ENCODE measurements at places on chromosomes 12 and 14. TPM values are rescaled to one million over a fixed set of nuclear protein-coding genes. Genes with fewer than 3 reads are reported as not detected.

DNA sequence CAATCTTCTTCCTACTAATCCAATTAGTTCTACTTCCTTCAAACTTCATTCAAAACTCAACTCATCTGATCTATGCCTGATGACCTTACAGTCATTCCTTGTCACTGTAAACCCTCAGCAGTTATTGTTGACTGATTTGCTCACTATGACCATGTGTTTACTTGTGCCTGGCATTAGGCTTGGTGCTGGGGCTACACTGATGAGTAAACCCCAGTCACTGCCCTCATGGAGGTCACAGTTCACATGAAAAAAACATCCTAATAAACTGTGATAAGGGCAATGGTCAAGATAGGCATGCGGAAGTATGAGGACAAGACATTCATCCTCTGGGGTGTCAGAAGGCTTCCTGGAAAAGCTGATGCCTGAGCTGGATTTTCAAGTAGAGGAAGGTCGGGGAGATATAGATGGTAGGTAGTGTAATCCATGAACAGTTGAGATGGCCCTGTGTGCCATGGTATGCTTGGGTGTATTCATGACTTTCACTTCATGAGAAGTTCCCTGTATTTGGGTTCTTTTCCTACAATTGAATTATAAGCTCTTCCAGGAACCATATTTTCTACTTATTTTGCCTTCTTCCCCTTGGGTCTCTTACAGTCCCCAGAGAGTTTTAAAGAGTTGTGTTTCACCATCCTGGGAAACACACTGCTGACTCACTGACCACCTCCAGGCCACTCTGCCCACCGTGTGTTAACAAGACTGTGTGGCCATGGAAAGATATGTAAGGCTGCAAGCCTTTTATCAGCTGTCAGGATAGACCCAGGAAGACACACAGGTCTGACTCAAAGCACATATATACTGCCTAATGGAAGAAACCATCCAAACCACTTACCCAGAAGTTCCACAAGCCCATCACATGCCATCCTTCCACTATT is 38.7 kb upstream of the DUSP6 start:
- no peak for DNase-seq

DNA sequence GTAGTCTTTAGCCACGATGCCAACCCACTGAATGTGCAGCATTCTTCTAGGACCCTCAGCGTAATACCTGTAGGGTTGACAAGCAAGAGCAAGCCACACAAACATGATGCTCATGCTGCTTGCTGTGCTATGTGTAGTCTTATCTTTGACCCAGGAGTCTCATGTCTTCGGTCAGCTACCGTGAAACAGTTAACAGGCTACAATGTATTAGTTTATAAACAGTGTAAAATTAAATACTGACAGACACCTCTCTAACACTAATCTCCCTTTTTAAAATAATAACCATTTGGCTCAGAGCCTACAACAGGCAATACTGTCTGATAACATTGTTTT is 1.9 kb downstream of the EAPP start:
- no peak for DNase-seq

DNA sequence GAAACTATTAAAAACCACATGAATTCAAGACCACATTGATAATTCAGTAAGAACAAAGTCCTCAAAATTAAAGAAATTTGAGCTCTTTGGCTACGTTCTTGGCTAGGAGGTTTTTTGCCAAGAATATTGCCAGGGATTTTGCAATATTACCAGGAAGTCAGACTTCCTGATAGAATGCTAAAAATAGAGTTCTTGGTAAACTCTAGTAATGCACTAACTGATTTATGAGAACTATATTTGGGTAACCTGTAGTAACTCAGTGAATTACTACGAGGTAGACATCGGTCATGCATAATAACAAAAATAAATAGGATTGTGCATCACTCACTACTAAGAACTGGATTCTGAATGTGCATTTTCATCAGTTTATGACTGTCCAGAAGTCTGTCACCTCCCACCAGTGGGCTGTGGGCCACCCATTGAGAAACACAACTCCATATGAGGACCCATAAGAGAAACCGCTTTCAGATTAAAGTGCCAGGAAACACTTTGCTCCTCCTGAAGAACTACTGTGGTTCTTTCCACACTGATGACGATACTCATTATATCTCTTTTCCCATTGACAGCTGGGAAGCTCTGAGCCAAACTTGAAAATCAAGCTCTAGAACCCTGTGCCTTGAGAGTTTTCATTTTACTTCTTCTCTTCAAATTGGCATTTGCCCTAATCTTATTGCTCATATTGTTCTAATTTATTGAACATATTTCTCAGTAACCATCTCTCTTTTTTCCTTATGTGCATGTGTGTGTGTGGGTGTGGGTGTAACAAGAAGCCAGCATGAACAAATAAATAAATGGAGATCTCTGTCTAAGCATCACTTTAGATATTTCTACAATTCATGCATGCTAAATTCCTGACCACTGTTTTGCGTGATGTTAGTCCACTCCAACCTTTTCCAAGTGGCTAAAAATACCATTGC is 116.6 kb downstream of the BCL11B start:
- DNase-seq, result no peak

GRCh38 chr14:71725922-71726579 is 206.2 kb upstream of the RGS6 start:
- no peak for DNase-seq

GRCh38 chr12:2251526-2252209 is 198.9 kb downstream of the CACNA1C start:
- no peak for DNase-seq

GRCh38 chr12:5480218-5480937 is 48.5 kb downstream of the NTF3 start:
- no peak for DNase-seq

DNA sequence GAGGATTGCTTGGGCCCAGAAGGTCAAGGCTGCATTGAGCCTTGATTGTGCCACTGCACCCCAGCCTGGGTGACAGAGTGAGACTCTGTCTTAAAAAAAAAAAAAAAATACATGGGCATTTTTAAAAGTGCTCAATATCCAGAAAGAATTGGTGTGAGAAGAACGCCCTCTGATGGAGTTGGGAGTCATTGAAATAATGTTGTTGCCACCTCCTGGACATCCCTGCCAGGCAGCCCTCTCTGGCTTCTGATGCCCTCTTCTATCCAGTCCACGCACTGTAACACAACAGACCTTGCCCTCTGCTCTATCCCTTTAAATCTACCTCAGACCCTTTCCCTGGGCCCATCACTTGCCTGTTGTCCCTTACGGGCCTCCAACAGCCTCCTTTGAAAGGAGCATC is 4.9 kb downstream of the PTGDR start:
- DNase-seq, result peak; percentile 50

DNA sequence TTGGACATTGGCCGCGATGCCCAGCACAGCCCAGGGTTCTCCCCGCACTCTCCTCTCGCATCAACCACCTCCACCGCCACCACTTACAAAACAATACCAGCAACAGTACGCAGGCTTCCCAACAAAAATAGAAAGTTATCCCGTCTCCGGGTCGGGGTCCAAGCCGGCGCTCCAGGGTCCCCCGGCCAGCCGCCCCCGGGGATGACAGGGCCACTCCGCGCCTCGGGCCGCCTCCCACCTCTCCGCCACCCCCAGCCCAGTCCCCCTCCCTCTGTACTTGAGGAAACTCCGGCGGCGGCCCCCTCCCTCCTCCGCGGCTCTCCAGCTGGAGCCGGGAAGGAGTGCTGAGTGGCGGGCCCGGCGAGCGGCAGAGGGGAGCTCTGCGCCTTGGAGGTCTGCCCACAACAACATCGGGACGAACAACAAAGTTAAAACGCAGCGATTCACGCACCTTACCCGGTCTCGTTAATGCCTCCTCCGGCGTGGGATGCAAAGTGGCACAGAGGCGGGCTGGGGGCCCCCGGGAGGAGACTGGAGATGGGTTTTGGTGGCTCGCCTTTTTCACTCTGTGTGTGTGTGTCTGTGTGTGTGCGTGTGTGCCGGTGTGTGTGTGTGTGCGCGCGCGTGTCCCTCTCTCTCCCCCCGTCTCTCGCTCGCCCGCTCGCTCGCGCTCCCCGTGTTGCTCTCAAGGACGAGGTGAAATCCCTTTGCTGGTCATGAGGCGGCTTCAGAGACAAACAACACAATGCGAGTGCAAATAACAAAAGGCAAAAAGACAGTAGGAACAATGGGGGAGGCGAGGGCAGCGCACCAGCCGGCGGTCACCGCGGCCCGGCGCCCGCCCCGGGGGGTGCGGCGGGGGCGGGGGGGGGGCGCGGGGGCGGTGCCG is 386.8 kb downstream of the BCAT1 start:
- DNase-seq, result peak; percentile 68

- no peak for DNase-seq
Measured at GRCh38 chr14:38389681-38390080, 133.8 kb upstream of the CLEC14A start.

- DNase-seq, result no peak
Measured at GRCh38 chr14:37232907-37233481, 35.3 kb downstream of the MIPOL1 start.

- no peak for DNase-seq
Measured at GRCh38 chr12:25194214-25194613, 746 bp downstream of the DNAI7 start.

GRCh38 chr14:103448097-103448496 is 62.9 kb downstream of the MARK3 start:
- DNase-seq, result no peak

DNA sequence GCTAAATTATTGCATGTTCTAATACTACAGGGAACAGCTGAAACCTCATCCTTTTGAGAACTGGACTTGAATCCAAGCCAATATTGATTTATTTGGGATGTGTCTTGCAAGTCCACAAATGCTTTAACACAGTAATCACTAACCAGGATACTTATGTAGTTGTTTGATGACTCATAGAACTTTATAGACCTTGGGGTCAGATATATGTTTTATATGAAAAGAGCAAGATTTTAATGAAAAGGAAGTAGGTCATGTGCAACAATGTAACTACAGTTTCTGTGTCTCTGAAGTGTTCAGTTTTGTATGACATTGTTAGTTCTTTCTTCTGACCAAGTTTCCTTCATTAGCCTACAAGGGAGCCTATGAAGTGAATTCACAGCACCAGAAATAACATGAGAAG is 352.0 kb downstream of the ZFP36L1 start:
- no peak for DNase-seq

GRCh38 chr12:106073179-106073578 is 65.6 kb downstream of the NUAK1 start:
- no peak for DNase-seq

DNA sequence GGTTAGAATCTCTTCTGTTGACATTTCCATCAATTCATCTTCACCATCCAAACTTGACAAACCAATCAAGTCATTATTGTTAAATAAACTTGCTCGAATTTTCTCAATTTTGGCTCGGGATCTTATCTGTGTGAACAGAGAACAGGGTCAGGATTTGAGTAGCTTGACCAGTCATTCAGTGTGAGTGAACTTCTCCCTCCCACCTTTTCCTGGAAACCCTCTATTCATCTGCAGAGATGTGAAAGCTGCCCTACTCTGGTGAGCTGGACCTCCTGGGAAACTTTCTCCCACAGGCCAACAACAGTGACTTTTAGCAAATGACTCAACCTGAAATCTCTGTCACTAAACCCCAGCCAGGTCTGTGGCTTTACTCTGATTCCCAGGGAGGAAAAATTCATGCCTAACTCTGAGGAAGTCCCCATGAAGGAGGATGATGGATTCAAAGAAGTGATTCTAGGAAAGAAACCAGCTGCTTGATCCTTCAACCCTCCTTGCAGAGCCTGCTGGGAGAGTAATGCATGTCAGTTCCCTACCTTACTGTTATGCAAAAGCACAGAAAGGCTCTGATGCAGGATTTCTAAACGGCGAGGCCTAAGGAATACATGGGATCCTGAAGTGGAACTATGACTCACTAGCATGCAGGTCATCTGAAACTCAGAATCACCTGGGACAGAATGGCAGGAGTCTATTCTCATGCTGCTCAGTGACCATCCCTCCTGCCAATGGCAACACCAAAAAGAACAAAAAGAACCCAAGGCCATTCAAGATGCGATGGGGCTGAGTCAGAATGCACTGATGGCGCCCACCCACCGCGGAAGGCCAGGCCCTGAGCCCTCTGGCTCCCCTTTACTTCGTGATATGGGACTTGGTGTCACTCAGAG is 58.0 kb downstream of the TRAFD1 start:
- DNase-seq, result no peak

- DNase-seq, result no peak
Measured at GRCh38 chr14:90419200-90419599, 22.4 kb downstream of the CALM1 start.

- DNase-seq, result no peak
Measured at GRCh38 chr12:99455350-99456035, 192.1 kb upstream of the GARIN6 start.

DNA sequence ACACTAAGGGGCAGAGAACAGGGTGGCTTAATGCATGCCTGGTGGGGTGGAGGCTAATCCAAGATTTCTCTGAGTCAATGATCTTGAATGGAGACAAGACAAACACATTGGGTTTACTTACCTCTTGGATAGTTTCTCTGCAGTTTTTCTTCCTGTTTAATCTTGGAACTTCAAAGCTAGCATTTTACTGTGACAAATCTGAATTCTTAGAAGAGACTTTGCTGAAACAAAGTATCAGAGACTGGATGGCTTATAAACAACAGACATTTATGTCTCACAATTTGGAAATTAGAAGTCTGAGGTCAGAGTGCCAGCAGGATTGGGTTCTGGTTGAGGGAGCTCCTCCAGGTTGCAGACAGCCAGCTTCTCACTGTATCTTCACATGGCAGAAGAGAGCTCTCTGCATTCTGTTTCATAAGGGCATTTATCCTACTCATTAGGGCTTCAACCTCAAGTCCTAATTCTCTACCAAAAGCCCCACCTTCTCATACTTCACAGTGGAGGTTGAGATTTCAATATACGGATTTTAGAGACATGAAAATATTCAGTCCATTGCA is 921.8 kb downstream of the VRK1 start:
- no peak for DNase-seq

- no peak for DNase-seq
Measured at GRCh38 chr12:98780261-98780660, 135.2 kb downstream of the APAF1 start.

The ANKS1B gene
- not detected for total RNA-seq

The LRCOL1 gene
- not detected for total RNA-seq

The RPS29 gene
- total RNA-seq, result 2,497 TPM

The CKAP4 gene
- 27.3 TPM for total RNA-seq

The SLC2A13 gene
- total RNA-seq, result 9.9 TPM

The CD69 gene
- 44.8 TPM for total RNA-seq

The RIPK3 gene
- 77.6 TPM for total RNA-seq

The DEPDC4 gene
- total RNA-seq, result 0.36 TPM

The SYT1 gene
- 1.2 TPM for total RNA-seq

The KCNJ8 gene
- total RNA-seq, result not detected

The HSPA2 gene
- 14.9 TPM for total RNA-seq

The FOXN4 gene
- total RNA-seq, result not detected

Data from B cell (primary cell).